Endothelial cell (in vitro differentiated cells): ENCODE measurements at places on chromosomes 6 and 20. TPM values are rescaled to one million over a fixed set of nuclear protein-coding genes. Genes with fewer than 3 reads are reported as not detected.

The PTP4A1 gene
- 58.6 TPM for total RNA-seq

The BTN1A1 gene
- 1.4 TPM for total RNA-seq

The IYD gene
- total RNA-seq = not detected

The REM1 gene
- not detected for total RNA-seq

The DBNDD2 gene
- total RNA-seq = 2.0 TPM

The PRPH2 gene
- 0.15 TPM for total RNA-seq

- H3K27ac ChIP-seq = no peak overlapping the region
- no peak overlapping the region for H3K4me3 ChIP-seq
- H3K27me3 ChIP-seq = no peaks in the 10 kb centered on the region
- DNase-seq = no peak
- peaks cover 6% of the 10 kb centered on the region for H3K4me1 ChIP-seq
Measured at GRCh38 chr6:147949981-147950622, 392.5 kb upstream of the SASH1 start.

GRCh38 chr6:1839361-1839760 lies 229.6 kb downstream of the FOXC1 start:
- no peak for DNase-seq
- no peaks in the 10 kb centered on the region for H3K27me3 ChIP-seq
- H3K4me1 ChIP-seq = peaks cover 13% of the 10 kb centered on the region

DNA sequence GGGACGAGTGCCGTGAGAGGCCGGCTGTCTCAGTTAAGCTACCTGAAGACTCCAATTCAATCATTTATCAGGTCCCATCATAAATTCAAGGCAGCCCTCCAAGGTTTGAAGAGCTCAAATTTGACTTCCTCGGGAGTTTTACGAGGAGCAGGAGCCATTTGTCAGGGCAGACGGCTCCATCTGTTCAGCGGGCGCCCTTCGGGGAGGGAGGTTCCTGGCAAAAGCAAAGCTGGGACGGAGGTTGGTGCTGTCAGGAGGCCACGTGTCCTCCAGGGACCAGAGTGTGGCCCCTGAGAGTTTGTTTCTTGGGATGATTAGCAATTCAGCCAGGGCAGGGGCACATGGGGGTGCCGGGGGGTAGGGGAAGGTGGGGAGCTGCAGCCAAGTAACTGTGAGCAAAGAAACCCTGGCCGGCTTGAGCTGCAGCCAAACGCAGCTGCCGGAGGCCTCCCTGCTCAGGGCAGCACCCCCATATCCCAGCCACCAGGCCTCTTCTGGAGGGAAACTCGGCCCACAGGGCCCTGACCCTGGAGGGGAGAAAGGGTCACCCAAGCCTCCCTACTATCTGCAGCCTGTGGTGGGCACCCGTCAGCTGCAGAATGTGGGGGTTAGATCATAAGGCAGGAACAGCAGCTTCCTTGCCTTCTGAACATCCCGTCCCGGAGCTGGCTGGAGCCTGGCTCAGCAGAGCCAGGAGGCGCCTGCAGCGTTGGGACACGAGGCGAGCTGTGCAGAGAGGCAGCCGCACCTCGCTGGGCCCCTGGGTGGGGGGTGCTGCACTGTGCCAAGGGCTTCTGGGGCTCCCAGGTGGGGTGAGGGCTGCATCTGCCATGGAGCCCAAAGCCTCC lies 63.6 kb upstream of the GATA5 start:
- H3K36me3 ChIP-seq = no peaks in the 10 kb centered on the region
- no peak for DNase-seq
- no peak overlapping the region for H3K27ac ChIP-seq
- no peaks in the 10 kb centered on the region for H3K4me1 ChIP-seq

DNA sequence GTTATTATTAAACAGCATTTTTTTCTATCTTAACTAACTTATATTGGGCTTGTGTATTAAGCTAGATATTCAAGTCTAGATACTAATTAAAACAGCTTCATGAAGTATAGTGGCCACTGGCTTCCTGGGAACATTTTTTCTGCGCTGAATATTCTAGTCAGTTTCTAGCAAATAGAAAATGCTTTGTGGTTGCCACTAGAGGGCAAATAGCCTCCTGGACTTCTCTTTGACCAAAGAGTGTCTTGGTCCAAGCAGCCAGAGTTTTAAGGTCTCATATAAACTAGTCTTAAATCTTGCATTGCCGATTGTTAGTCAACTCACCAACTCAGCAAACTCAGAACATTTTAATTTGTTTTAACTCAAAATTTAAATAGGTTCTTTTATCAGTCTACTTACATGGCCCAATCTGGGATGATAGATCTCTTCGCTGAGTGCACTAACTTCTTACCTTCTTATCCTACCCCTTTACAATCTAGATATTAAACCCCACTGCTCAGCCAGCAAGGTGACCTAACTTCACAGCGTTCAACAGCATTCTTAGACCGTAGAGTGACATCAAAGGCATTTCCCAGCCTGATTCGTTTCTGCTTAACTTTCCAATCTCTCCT lies 24.6 kb upstream of the ID4 start:
- no peak overlapping the region for H3K27ac ChIP-seq
- peak; percentile 8 for DNase-seq
- no peak overlapping the region for H3K4me3 ChIP-seq
- H3K27me3 ChIP-seq = no peaks in the 10 kb centered on the region
- peaks cover 13% of the 10 kb centered on the region for H3K4me1 ChIP-seq

- no peak for DNase-seq
- H3K4me1 ChIP-seq = peaks cover 46% of the 10 kb centered on the region
- peaks cover 13% of the 10 kb centered on the region for H3K27me3 ChIP-seq
Measured at GRCh38 chr20:57710841-57711240, 1.0 kb upstream of the PMEPA1 start.

DNA sequence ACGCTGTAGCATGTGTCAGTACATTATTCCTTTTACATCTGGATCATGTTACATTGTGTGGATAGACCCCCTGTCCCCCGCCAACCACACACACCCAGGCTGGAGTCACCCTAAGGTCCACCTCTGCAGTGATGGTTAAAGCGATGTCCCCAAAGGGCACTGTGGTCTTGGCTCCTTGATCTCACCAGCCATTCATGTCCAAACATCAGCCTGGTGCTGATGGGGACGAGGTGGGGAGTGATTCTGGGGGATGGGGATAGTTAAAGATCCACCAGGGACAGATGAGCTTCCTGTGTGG lies 59.2 kb upstream of the FAM83D start:
- H3K27me3 ChIP-seq = peaks cover 8% of the 10 kb centered on the region
- peaks cover 30% of the 10 kb centered on the region for H3K4me1 ChIP-seq
- no peak overlapping the region for H3K27ac ChIP-seq
- DNase-seq = no peak
- peaks cover 13% of the 10 kb centered on the region for H3K36me3 ChIP-seq
- no peak overlapping the region for H3K4me3 ChIP-seq

DNA sequence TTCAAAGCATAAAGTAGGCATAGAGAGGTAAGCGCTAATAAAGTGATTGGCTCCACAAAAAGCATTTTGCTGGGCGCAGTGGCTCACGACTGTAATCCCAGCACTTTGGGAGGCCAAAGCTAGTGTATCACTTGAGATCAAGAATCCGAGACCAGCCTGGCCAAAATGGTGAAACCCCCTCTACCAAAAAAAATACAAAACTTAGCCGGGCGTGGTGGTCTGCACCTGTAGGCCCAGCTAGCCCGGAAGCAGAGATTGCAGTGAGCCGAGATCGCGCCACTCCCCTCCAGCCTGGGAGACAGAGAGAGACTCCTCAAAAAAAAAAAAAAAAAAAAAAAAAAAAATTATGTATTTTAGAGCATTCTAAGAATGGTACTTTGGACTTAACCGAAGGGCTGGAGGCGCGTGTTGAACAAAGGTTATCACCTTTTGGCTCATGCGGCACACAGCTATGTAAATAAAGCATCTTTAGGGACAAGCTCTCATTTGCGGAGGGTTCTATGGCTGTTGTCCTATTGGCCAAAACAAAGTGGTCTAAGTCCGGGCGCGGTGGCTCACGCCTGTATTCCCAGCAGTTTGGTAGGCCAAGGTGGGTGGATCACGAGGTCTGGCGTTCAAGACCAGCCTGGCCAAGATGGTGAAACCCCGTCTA lies 17.4 kb downstream of the HFE start:
- H3K36me3 ChIP-seq = peaks cover 4% of the 10 kb centered on the region
- H3K4me1 ChIP-seq = peaks cover 6% of the 10 kb centered on the region
- H3K4me3 ChIP-seq = peak overlapping the region; percentile 92
- H3K27ac ChIP-seq = peak overlapping the region; percentile 89
- H3K27me3 ChIP-seq = peaks cover 5% of the 10 kb centered on the region

- no peak for DNase-seq
- H3K27ac ChIP-seq = no peak overlapping the region
- peaks cover 1% of the 10 kb centered on the region for H3K27me3 ChIP-seq
- H3K4me3 ChIP-seq = no peak overlapping the region
- peaks cover 2% of the 10 kb centered on the region for H3K4me1 ChIP-seq
Measured at GRCh38 chr6:108665495-108666196, 104.9 kb downstream of the FOXO3 start.

DNA sequence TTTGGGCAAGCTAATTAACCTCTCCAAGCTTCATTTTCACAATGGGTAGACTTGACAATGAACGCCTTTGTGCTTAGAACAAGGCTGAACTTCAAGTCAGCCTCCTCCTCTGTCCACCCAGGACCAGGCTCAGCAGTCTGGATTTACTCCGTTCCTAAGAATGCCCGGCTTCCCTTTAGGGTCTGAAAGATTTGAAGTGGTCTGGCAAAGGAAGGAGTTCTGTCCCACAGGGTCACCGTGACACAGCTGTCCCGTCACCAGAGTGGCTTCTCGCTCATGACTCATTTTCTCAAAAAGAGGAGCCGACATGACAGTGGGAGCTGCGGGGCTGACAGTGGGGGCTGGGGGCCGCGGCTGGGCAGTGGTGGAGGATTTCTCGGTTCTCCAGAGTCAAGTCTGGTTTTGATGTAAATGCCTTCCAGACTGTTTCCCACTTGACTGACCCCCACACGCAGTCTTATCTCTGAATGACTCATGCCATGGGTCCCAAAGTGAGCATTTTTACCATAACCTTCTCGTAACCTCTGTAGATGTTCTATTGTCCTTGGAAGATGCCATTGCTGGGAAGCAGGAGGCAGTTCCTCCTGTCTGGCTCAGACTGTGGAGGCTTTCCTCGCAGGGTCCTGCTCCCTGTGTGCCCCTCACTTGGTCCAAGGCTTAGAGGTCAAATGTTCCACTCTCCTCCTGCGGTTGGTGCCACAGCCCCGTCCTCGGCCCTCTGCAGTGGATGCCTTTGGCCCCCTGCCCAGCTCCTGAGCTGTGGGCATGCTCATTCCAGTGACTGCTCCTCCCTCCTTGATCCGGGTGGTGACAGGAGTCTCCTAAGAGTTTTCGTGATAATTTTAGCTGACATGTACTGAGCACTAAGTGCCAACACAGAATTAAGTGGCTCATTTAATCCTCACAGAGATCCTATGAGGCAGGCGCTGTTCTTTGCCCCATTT lies 253.1 kb downstream of the FNDC1 start:
- H3K4me1 ChIP-seq = peaks cover 13% of the 10 kb centered on the region
- no peak overlapping the region for H3K4me3 ChIP-seq
- no peak for DNase-seq
- H3K36me3 ChIP-seq = no peaks in the 10 kb centered on the region
- no peaks in the 10 kb centered on the region for H3K27me3 ChIP-seq

DNA sequence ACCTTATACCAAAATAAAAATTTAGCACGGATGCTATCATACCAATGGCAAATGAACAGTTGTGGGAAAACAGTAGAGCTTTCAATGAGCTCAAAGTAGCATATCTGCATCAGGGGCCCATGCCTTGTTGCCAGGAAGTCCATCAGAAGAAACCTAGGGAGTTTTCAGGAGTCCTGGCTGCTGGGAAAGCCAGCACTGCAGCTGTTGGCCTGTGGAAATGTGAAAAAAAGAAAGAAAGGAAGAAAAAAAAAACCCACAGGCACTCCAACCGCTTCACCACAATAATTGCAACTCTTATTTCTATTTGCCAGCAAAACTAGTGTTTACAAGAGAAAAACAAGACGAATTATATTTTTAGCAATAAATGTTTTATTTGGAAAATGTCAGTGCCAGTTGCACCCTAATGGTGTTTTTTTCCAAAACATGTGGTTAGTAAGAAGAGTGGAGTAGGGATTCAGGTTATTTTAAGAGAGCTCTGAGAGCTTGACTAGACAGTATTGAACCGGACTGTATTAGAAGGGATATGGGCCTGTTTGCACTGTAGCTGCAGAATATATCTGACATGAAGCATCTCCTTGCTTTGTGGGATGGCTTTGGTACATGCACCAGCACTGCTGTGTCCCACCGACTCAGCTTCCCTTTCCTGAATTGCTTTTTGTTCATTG lies 137.3 kb downstream of the CCDC170 start:
- H3K4me1 ChIP-seq = no peaks in the 10 kb centered on the region
- H3K27me3 ChIP-seq = no peaks in the 10 kb centered on the region
- H3K27ac ChIP-seq = no peak overlapping the region
- H3K4me3 ChIP-seq = no peak overlapping the region
- no peak for DNase-seq

GRCh38 chr6:4364172-4364571 lies 228.8 kb upstream of the ECI2 start:
- H3K4me1 ChIP-seq = no peaks in the 10 kb centered on the region
- no peaks in the 10 kb centered on the region for H3K27me3 ChIP-seq
- H3K36me3 ChIP-seq = no peaks in the 10 kb centered on the region
- no peak overlapping the region for H3K4me3 ChIP-seq

DNA sequence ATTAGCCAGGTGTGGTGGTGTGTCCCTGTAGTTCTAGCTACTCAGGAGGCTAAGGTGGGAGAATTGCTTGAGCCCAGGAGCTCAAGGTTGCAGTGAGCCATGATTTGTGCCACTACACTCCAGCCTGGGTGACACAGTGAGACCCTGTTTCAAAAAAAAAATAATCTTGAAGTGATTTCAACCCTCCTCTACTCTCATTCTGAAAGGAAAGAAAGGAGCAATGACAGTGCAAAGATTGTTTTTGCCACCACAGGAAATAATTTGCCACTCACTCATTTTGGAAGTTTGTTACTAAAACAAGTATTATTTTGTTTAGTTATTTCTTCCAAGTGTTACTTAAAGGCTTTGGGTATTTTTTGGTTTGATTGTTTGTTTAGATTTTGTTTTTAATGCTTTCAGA lies 45.6 kb downstream of the BLTP3A start:
- H3K27me3 ChIP-seq = peaks cover 1% of the 10 kb centered on the region
- no peak overlapping the region for H3K27ac ChIP-seq
- peaks cover 12% of the 10 kb centered on the region for H3K36me3 ChIP-seq
- no peak for DNase-seq
- no peak overlapping the region for H3K4me3 ChIP-seq

DNA sequence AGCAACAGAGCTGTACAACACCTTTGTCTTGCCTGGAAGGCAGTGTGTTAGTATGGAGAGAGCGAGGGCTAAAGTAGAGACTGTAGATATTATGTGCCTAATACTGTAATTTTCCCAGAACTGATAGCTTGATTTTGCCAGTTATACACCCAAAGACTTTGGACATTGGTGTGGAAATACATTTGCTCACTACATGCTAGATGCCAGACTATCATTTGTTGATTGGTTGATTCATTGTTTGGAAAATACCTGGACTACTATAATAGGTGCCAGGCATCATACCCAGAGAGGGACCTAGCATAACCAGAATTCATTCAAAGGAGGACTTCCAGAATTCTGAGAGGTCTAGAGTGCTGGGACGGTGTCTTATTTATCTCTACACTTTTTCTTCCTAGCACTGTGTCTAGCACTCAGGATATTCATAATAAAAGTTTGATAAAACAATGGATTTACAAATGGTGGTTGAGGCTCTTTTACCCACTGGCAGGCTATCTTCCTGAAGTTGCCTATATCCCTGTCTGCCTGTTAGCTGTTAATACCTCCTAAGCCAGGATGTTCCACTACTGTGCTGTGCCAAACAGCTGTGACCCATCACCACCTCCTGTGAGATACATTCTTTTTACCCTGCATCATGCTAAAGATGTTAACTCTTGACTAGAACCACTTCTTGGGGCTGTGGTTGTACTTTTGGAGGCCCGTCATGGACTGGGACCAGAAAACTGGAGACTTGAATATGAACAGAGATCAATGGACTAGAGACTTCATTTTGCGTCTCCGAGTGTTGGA lies 72.2 kb upstream of the FUCA2 start:
- DNase-seq = no peak
- H3K27me3 ChIP-seq = peaks cover 2% of the 10 kb centered on the region
- H3K27ac ChIP-seq = no peak overlapping the region
- H3K4me3 ChIP-seq = no peak overlapping the region
